ENCODE measurements at places on chromosomes 1 and 21. TPM values are rescaled to one million over a fixed set of nuclear protein-coding genes. Genes with fewer than 3 reads are reported as not detected.

C4BPA gene
- polyA plus RNA-seq: not detected

DNA sequence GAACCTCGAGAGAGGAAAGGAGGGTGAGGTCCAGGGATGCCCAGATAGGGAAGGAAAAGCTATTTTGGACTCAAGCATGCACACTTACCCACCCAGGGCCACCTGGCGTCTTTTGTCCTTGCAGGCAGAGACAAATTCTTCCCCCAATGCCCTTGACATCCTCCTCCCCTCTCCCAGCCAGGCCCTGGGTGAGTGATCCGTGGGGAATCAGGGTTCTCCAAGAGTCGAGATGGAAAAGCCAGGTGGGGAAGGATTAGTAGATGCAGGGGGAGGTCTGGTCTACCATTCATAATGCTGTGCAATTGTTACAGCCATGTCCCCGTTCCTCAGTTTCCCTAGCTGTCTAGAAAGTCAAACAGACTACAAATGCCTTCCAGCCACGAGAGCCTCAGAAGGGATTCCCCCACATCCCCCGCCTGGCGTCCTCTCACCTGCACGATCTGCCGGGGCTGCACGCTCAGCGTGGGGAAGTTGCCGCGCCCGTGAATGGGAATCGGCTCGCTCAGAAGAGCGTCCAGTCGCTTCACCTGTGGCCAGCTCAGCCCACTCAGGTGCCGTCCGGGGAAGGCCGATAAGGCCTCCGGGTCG lies 580 bp downstream of the TENT5B start:
- H3K27ac ChIP-seq: no peak overlapping the region
- H3K27me3 ChIP-seq: peaks cover 18% of the 10 kb centered on the region
- H3K36me3 ChIP-seq: no peaks in the 10 kb centered on the region
- H3K4me1 ChIP-seq: no peaks in the 10 kb centered on the region
- no peak overlapping the region for H3K4me3 ChIP-seq

CHRM3 gene
- polyA plus RNA-seq: not detected

GRCh38 chr21:14675774-14676530 lies 129.8 kb upstream of the SAMSN1 start:
- H3K27ac ChIP-seq: peak overlapping the region; percentile 91
- H3K4me3 ChIP-seq: peak overlapping the region; percentile 66
- H3K36me3 ChIP-seq: peaks cover 4% of the 10 kb centered on the region
- peak; percentile 41 for DNase-seq

DNA sequence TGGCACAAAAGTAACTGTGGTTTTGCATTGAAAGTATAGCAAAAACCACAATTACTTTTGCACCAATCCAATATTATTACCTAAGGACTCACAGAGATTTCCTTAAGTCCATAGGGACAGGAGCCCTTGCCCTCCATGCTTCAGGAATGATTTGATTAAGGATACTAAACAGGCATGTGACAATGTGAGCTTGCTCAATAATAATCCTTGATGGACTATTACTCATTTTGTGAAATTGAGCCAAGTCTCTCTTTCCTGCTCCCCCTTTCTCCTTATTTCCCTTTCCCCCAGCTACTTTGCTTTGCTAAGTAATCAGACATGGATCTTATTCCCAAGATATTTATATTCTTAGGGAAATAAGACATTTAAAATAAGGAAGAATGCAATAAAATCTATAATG lies 21.6 kb upstream of the RGL1 start:
- DNase-seq: no peak
- no peaks in the 10 kb centered on the region for H3K36me3 ChIP-seq
- no peaks in the 10 kb centered on the region for H3K4me1 ChIP-seq
- peaks cover 2% of the 10 kb centered on the region for H3K27me3 ChIP-seq
- H3K4me3 ChIP-seq: no peak overlapping the region
- H3K27ac ChIP-seq: no peak overlapping the region

DNA sequence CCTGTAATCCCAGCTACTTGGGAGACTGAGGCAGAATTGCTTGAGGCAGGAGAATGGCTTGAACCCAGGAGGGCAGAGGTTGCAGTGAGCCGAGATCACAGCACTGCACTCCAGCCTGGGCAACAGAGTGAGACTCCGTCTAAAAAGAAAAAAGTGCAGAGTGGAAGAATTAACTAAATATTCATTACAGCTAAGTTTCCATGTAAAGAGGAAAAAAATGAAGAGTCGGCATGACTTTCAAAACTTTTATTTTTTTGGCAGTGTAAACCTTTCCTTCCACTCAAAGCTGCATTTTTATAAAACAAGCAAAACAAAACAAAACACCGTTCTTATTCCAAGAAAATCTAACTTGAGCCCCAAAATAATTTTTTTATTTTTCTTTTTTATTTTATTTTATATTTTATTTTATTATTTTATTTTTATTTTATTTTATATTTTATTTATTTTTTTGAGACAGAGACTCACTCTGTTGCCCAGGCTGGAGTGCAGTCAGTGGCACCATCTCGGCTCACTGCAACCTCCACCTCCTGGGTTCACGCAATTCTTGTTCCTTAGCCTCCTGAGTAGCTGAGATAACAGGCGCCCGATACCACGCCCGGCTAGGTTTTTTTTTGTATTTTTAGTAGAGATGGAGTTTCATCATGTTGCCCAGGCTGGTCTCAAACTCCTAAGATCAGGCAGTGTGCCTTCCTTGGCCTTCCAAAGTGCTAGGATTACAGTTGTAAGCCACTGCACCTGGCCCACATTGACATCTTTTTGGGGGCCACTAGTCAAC lies 62.9 kb downstream of the PACC1 start:
- H3K27ac ChIP-seq: no peak overlapping the region
- peaks cover 3% of the 10 kb centered on the region for H3K27me3 ChIP-seq
- no peak overlapping the region for H3K4me3 ChIP-seq
- DNase-seq: no peak
- peaks cover 4% of the 10 kb centered on the region for H3K36me3 ChIP-seq

DNA sequence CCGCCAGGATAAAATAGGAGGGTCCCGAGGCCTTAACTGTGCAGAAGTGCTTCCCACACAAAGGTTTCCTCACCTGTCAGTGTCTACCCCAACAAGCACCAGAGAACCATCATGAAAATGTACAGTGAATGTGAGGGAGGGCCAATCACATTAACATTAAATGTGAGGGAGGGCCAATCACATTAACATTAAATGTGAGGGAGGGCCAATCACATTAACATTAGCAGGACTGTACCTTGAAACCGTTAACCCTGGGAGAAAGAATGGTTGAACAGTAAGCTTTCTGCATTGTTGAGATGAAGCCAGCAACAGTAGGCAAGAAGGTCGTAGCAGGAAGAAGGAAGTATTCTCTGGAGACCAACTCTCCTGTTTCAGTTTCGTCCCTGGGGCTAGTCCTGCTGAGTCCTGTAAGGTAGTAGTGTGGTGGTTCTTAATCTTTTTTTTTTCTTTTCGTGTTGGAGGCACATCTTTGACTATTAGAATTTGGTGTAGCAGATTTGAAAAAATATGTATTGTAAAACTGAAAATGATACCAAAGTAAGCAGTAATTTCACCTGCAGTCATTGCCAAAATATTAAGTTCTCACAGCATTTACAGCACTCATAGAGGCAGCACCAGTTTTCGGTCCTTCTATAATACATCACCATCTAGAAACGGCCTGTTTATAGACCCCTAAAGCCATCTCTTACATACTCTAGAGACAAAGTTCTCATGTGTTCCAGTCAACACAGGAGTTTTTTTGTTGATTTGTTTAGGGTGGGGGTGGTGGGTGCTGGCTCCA lies 98.6 kb upstream of the PPP2R5A start:
- peaks cover 32% of the 10 kb centered on the region for H3K4me1 ChIP-seq
- H3K27ac ChIP-seq: peak overlapping the region; percentile 90
- DNase-seq: peak; percentile 38
- peaks cover 3% of the 10 kb centered on the region for H3K27me3 ChIP-seq

DNA sequence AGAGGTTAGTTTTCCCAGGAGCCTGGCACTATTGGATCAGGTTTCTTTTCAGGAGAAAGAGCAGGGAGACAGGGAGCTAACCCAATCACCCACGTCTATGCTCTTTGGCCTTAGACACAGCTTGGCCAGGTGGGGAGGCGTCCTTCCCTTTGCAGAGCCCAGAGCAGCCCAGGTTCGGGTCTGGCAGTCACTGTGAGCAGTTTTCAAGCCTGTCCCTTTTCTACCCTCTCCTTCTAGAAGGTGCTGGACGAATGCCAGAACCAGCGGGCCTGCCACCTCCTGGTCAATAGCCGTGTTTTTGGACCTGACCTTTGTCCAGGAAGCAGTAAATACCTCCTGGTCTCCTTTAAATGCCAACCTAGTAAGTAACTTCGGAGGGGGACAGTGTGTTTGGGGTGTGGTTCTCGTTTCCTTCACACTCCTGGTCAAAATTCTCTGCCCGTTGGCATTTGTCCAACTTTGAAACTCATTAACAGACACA lies 44.9 kb downstream of the EVA1C start:
- H3K4me3 ChIP-seq: no peak overlapping the region
- no peaks in the 10 kb centered on the region for H3K27me3 ChIP-seq
- H3K36me3 ChIP-seq: peaks cover 22% of the 10 kb centered on the region
- peaks cover 3% of the 10 kb centered on the region for H3K4me1 ChIP-seq

DNA sequence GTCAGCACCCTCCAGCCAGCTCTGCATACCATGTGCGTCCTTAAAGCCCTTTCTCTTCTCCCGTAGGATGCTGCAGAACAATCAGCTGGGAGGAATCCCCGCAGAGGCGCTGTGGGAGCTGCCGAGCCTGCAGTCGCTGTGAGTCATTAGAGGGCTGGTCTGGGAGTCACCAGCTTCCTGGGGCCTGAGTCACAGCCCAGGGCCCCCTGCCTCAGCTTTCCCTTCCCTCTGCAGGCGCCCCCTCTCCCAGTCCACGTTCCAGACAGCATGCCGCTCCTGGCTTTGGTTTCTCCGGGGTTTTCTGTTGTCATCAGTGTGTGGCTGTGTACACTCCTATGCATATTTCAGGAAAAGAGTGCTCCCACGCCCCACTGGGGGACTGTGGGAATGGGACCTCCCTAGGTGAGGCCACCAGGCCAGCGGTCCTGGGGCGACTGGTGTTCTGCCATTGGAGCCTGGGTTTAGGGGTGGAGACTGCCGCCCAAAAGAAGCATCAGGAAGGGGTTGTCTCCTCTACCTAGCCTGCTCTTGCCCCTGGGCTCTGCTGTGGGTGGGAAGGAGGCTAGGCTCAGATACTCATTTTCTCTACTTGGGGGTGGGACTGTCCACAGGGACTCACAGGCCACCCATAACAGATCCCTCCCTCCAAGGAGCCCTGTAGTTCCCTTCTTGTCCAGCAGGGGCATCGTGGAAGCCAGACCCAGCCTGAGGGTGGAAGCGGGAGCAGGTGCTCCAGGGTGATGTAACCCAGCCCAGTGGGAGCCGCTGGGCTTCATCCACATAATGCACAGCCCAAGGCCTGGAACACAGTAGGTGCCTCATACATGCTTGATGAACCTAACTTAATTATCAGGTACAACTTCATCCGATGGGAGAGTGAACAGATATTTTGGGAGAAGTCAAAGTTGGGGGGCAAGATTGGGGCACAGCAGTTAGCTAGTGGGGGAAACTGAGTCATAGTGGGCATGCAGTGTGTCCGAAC lies 42.5 kb downstream of the LGR6 start:
- H3K4me1 ChIP-seq: peaks cover 6% of the 10 kb centered on the region
- DNase-seq: peak; percentile 60
- no peak overlapping the region for H3K4me3 ChIP-seq
- H3K27me3 ChIP-seq: peaks cover 3% of the 10 kb centered on the region
- H3K36me3 ChIP-seq: peaks cover 4% of the 10 kb centered on the region

FMO2 gene
- not detected for polyA plus RNA-seq

DNA sequence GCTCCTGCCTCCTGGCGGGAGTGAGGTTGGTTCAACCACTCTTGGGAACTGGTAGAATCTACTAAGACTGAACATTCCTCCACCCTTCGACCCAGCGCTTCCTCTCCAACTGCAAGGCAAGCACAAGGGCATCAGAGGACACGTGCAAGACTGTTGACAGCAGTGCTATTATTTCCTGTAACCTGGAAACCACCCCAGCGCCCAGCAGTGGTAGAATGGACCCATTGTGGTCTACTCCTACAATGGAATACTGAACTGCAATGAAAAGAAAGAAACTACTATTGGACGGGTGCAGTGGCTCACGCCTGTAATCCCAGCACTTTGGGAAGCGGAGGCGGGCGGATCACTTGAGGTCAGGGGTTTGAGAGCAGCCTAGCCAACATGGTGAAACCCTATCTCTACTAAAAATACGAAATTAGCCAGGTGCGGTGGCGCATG lies 33.0 kb upstream of the TARDBP start:
- no peaks in the 10 kb centered on the region for H3K36me3 ChIP-seq
- H3K4me3 ChIP-seq: no peak overlapping the region
- H3K27ac ChIP-seq: no peak overlapping the region
- DNase-seq: no peak
- H3K27me3 ChIP-seq: peaks cover 10% of the 10 kb centered on the region
- H3K4me1 ChIP-seq: no peaks in the 10 kb centered on the region

PFKFB2 gene
- 0.94 TPM for polyA plus RNA-seq

- H3K27me3 ChIP-seq: peaks cover 38% of the 10 kb centered on the region
- no peaks in the 10 kb centered on the region for H3K36me3 ChIP-seq
- peak; percentile 69 for DNase-seq
- H3K4me3 ChIP-seq: peak overlapping the region; percentile 99
These were observed 1.4 kb downstream of the JUN start for GRCh38 chr1:58782178-58783089.

AQP10 gene
- not detected for polyA plus RNA-seq

ADPRS gene
- 28.4 TPM for polyA plus RNA-seq

BARHL2 gene
- not detected for polyA plus RNA-seq

GRCh38 chr1:241323514-241324195 lies 33.4 kb downstream of the RGS7 start:
- H3K27me3 ChIP-seq: no peaks in the 10 kb centered on the region
- no peaks in the 10 kb centered on the region for H3K36me3 ChIP-seq
- H3K4me1 ChIP-seq: no peaks in the 10 kb centered on the region
- no peak overlapping the region for H3K4me3 ChIP-seq

PHGDH gene
- 3.8 TPM for polyA plus RNA-seq

L1TD1 gene
- not detected for polyA plus RNA-seq

- H3K4me1 ChIP-seq: no peaks in the 10 kb centered on the region
- no peak overlapping the region for H3K27ac ChIP-seq
- no peak overlapping the region for H3K4me3 ChIP-seq
- H3K27me3 ChIP-seq: peaks cover under 1% of the 10 kb centered on the region
- no peak for DNase-seq
These were observed 343.4 kb downstream of the PLPP3 start for GRCh38 chr1:56235909-56236510.

GRCh38 chr1:236394879-236395229 lies 768 bp downstream of the EDARADD start:
- H3K27ac ChIP-seq: peak overlapping the region; percentile 70
- H3K27me3 ChIP-seq: peaks cover 10% of the 10 kb centered on the region
- peaks cover 3% of the 10 kb centered on the region for H3K36me3 ChIP-seq
- no peak for DNase-seq
- H3K4me3 ChIP-seq: peak overlapping the region; percentile 90

H3-3A gene
- polyA plus RNA-seq: 967 TPM

HEYL gene
- not detected for polyA plus RNA-seq

PROX1 gene
- polyA plus RNA-seq: not detected

DNA sequence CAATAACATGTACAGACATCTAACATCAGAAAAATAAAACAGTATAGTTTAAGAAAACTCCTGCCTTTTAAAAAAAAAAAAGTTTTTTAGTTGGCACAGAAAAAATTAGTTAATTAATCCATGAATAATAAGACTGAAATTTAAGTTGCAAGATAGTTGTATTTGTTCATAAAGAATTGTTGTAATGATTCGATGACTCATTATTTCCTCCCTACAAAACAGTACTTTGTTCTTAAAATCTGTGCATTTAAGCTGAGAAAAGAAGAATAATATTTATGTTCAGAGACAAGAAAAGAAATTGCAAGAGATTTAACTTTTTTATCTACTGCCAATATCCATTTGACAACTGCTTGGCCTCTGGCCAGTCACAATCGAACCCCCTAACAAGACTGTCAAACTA lies 894.7 kb downstream of the ADGRL2 start:
- H3K36me3 ChIP-seq: no peaks in the 10 kb centered on the region
- DNase-seq: no peak
- H3K4me3 ChIP-seq: no peak overlapping the region
- H3K27me3 ChIP-seq: no peaks in the 10 kb centered on the region

GRCh38 chr1:92848201-92848600 lies 16.4 kb downstream of the RPL5 start:
- H3K27ac ChIP-seq: no peak overlapping the region
- H3K27me3 ChIP-seq: no peaks in the 10 kb centered on the region
- no peak overlapping the region for H3K4me3 ChIP-seq
- peaks cover 4% of the 10 kb centered on the region for H3K4me1 ChIP-seq

Data from immature natural killer cell (primary cell).